ENCODE measurements at places on chromosomes 7 and 10.
A peak's percentile ranks its signal among the peaks of the same experiment; 100 is the strongest.

DNA sequence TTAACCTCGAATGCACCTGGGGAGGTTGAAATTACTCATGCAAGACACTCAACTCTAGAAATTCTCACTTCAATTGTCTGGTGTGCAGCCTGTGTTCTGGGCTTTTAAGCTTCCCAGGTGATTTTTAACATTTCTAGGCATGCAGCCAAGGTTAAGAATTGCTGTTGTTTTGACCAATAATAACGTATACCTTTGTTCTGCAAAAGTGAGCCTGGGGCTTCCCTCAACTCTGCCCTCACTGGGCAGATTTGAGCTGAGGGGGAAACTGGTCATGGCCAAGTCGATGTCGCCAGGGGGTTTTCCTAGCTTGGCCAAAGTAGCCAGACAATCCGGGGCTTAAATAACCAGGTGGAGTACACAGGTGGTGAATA lies 568 bp downstream of the PRSS2 start:
- no peak for DNase-seq

DNA sequence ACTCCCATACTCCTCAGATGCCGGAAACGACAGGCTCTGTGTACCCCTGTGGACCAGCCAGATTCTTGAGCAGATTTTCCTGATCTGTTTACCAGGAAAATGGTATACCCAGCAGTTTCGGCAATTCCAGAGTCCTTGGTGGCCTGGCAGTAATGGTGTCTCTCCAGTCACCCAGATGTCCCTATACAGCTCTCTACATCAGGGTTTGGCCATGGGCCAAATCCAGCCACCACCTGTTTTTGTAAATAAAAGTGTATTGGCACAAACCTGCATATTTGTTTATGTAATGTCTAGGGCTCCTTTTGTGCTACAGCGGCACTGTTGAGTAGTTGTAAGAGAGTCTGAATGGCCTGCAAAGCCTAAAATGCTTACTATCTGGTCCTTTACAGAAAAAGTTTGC lies 491.3 kb downstream of the RPS24 start:
- no peak for DNase-seq

DNA sequence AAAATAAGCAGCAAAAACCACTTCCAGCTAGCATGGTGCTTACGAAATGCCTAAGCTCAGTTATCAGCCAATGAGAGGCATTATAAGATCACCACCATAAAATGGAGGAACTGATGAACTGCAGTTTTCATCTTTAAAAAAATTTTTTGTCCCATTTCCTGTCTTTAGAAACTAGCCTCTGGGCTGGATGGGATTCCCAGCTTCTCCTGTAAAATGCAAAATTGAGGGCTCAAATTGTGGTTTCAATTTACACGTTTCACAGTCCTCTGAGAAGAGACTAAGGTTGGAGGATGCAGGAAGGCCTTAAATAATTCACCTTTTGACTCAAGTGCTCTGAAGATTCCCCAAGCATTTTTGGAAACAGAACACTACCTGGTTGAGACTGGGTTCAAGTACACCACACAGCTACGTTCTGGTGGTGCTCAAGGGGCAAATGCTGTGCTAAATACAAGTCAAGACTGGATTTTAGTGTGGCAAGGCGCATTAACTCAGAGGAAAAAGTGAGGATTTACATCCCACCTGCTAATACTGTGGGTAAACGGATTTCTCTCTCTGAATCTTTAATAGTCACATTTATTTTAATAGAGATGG lies 951 bp downstream of the ZNF25 start:
- DNase-seq = no peak

DNA sequence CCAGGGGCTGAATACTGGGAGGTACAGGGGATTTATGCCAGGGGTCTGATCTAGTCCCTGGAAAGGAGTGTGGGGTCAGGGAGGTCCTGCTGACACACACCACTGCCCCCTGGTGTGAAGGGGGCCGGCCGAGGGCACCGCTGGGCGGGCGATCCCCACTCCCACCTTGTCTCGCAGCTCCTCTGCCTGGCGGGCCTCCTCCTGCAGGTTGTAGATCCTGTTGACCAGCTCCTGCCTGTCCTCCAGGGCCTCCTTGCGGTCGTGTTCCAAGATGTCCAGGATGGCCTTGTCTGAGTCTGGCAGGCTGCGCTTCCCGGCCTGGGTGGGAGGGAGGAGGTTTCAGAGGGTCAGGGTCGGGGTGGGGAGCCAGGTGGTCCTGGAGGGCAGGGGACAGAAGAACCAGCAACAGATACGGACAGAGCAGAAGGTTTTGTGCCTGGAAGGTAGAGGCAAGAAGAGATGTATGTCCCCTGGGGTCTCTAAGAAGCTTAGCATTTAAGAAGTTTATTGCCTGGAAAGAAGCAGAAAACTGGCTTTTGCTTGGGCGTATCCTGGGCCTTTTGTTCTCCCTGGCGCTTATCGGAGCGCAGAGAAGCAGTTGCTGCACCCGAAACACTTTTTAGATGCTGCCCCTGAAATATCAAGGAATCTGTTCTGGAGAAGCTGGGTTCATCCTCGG lies 94.5 kb upstream of the GNA12 start:
- DNase-seq = no peak

- no peak for DNase-seq
Observed at GRCh38 chr10:46524472-46525176, 31.8 kb downstream of the GPRIN2 start.

- no peak for DNase-seq
Observed at GRCh38 chr10:10891124-10892082, 126.3 kb upstream of the CELF2 start.

DNA sequence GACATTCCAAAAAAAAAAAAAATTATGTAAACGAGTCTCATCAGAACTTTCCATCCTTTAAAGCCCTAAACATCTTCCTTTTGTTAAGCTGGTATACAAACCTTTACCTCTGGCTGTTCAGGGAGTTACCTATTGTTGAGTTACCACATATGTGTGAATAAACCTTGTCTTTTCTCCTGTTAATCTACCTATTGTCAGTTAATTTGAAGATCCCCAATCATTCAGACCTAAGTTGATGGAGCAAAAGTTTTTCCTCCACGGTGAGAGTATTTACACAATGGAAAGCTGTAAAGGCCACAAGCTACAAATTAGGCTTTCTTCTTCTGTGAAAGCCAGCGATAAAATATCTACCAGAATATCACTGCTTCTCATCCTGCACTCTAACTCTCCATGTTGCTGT lies 80.3 kb downstream of the SKAP2 start:
- no peak for DNase-seq

- no peak for DNase-seq
Observed at GRCh38 chr7:50808282-50808888, 25.7 kb upstream of the GRB10 start.

GRCh38 chr10:122375679-122376160 lies 1.2 kb downstream of the PLEKHA1 start:
- DNase-seq = no peak

DNA sequence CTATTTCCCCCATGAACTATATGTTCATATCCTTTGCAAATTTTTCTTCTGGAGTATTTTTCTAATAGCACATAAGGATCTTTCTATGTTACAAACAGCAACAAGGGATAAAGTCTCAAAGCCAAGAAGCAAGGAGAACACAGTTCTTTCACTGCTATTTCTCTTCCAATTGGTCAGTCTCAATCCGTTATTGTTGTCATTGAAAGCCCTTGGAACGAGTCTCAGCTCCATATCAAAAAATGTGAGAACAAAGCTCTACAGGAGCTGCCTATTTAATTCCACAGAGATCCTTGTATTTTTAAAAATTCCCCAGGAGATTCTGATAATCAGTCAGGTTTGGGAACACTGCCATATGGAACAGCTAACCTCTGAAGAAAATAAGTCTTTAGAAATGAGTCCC lies 15.7 kb downstream of the SLC35B4 start:
- DNase-seq = no peak

DNA sequence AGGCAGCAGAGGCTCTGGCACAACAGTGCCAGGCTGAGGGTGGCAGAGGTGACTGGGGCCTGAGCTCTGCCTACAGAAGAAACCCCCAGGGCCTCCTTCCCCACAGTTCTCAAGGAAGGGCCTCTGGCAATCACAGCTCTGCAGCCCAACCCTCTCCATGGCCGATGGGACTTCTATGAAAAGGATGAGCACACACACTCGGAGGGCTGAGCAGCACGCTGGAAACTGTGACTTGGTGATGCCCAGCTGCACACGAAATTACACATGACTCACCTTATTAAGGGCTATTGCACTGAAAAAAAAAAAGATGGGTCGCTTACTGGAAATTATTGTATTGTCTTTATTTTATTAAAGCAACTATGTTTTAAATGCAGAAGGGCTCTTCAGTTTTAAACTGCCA lies 42.9 kb upstream of the LRRC18 start:
- no peak for DNase-seq

DNA sequence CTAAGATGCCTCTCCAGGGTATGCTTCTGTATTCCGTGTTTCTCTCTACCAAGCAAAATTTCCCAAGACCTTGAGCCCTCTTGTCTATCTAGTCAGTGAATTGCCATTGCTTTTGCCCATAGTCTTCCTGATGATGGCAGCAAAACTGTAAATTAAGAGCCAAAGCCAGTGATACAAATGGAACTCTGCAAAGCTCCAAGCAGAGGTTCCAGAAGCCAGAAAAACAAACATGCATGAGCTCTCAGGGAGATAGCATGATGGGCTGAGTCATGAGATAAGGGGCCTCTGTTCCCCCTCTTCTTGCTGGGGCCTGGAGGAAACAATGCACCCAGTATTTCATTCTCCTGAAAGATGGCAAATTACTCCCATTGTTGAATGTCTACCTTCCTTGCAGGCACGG lies 24.7 kb downstream of the LSMEM1 start:
- no peak for DNase-seq

GRCh38 chr10:61990761-61991135 lies 89.2 kb downstream of the ARID5B start:
- DNase-seq = no peak

- DNase-seq = peak; percentile 21
Observed at GRCh38 chr10:110618230-110618610, 25.9 kb upstream of the RBM20 start.

DNA sequence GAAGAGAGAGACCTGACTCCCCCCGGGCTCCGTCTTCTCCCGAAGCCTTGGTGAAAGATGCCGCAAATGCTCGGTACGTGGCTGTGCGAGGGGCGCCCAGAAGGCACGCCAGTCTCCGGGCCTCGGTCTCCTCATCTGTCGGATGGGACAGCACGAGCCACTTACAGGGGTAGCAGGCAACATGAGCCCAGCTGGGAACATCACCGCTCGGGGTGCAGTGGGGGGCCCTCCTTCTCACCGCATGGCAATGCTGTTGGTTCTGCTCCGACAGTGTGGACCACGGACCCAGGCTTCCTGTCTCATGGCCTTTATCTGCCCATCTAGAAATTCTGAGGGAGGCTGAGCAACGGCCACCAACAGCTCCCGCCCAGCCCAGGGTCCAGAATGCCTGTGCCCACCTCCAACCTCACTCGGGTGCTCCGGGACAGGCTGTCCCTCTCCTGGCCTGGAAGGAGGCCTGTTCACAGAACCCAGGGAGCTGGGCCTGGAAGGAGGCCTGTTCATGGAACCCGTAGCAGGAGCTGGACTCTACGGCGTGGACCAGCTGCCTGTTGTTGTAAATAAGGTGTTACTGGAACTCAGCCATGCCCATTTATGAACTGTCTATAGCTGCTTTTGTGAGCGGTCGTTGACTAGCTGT lies 15.8 kb downstream of the ADAP1 start:
- no peak for DNase-seq

GRCh38 chr7:28409716-28410627 lies 2.3 kb upstream of the CREB5 start:
- no peak for DNase-seq

DNA sequence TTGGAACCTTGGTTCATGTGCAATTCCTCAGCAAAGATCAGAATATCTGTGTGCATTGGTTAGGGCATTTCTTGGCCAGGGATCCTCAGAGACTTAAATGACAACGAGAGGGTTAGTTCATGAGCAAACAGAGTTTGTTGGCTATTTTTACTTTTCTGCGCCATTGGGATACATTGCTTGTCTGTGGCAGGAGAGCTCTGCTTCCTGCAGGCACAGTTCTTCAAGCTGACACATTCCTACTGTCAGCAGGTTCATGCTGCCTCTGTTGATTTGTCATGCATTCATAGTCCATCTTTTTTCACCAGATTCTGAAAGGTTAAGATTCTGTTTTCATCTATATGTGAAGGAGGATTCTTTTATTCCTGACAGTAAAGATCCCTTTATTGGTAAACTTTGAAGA lies 139.4 kb downstream of the TMEM178B start:
- DNase-seq = no peak

DNA sequence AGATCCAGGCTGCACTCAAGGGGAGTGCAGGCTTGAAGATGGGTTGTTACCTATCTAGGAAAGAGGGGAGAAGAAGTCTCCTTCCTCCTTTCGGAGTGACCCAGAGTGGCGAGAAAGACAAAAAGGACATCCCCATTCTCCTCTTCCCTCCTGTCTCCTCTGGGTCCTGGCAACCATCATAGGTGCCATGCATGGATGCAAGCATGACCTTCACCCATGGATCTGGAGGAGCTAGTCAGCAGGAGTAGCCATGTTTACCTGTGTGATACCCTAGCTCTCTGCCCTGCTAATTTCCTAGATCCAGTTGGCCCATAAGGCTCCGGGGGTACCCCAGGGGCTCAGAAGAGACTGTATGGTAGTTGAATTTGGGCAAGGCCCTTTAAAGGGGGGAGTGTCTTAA lies 17.2 kb upstream of the CROT start:
- DNase-seq = no peak

GRCh38 chr7:158057446-158057845 lies 530.2 kb downstream of the PTPRN2 start:
- no peak for DNase-seq

GRCh38 chr10:20596065-20596755 lies 300.9 kb downstream of the NEBL start:
- DNase-seq = no peak

GRCh38 chr7:46449743-46450142 lies 528.7 kb upstream of the IGFBP3 start:
- DNase-seq = no peak

GRCh38 chr10:46240684-46241565 lies 45.9 kb upstream of the ANTXRL start:
- no peak for DNase-seq

- DNase-seq = no peak
Observed at GRCh38 chr10:5600908-5601307, 65.5 kb downstream of the ASB13 start.

- no peak for DNase-seq
Observed at GRCh38 chr10:97042081-97042480, 143.7 kb downstream of the SLIT1 start.

GRCh38 chr7:117386110-117386706 lies 41.1 kb downstream of the ASZ1 start:
- no peak for DNase-seq

GRCh38 chr10:117425974-117426566 lies 50.8 kb upstream of the PDZD8 start:
- no peak for DNase-seq

DNA sequence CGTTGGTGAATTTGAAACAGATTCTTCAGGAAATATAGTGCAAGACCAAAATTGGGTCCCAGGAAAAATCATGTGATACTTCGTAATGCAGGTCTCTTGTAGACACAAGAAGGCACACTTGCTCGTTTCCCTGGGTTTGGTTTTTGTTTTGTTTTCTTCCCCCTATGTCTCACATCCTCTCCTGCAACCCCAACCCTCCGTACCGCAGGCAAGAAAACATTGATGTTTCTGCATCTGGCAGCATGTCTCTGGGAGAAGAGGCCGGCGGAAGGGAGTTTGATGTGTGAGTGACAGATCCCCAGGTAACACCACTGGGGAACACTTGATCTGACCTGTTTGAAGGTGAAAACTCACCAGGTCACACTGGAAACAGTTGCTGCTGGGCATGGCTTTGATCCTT lies 718.5 kb downstream of the AUTS2 start:
- DNase-seq = no peak
